ENCODE measurements at places on chromosomes 6 and 20.

- DNase-seq: no peak
These were observed 22.7 kb upstream of the NUP153 start for GRCh38 chr6:17729223-17730077.

- no peak for DNase-seq
These were observed 30.8 kb upstream of the COL19A1 start for GRCh38 chr6:69835414-69836179.

DNA sequence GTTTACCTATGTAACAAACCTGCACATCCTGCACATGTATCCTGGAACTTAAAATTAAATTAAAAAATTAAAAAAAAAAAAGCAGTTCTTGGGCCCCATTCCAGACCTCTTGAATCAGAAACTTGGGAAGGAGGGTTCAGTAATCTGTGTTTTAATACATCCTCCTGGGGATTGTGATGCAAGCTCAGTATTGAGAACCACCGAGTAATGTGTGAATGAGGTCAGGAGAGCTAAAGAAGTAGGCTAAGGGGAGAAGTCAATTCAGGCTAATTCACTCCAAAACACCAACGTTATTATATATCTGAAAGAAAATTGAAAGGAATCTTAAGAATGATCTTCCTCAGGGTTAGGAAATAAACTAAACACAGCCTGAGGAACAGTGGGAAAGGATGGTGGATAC is 120.4 kb downstream of the RNF144B start:
- DNase-seq: no peak

DNA sequence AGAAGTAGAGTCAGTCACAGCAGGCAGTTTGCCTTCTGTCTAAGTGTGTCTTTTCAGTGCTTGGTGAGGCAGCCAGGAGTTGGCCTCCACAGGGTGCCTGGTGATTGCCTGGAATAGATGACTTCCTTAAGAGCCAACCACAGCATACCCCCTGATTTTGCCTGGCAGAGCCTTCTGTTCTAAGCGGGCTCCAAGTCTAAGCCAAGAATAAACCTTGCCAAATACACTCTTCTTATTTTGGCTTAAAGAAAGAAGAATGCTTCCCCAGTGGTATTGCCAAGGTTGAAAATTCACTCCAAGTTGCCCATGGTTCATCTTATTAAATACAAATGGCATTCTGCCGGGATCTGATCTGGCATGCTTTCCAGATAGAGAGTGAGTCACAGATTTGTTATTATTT is 1424.8 kb upstream of the EYS start:
- DNase-seq: no peak

DNA sequence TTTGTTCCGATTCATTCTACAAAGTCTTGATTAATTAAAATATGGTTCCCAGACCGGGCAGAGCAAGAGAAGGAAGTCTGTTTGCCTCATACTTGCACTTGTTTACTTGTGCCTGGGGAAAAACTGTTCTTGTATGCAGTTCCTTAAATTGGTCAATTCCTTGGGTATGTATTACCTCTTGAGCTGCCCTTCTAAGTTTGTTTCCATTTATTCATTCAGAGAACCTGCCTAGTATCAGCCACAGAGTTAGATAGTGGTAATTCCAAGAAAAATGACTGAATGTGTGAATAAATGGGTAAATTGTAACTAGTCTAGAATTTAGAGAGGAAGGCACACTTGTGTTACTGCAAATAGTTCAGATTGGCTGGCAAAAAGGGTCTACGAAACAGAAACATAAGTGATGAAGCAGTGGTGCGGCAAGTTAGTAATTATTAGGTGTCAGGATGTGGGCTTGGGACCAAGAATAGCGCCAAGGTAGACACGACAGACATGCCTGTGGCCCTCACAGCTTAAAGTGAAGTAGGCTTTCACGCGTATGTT is 525 bp upstream of the MAK start:
- DNase-seq: no peak

DNA sequence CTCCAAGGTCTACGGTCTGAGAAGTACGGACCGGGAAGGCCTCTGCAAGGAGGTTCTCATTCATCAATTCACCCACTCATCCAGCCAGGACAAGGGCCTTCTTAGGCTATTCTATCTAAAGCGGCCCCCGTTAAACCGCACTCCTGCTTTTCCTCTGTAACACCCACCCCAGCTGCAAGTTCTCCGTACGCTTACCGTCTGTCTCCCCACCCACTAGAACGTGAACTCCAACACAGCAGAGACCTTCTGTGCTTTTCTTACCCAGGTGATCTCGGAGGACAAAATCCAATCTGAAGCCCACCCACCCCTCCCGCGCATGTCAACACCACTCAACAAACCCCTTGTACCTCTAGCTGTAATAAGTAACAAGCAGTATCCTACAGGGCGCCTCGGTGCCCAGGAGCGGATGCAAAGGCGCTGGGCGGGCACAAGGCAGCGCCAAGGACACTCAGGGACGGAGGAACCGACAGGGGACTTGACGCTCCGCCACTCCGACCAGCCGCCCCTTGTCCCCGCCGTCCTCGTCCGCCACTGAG is 351 bp downstream of the AURKA start:
- no peak for DNase-seq

DNA sequence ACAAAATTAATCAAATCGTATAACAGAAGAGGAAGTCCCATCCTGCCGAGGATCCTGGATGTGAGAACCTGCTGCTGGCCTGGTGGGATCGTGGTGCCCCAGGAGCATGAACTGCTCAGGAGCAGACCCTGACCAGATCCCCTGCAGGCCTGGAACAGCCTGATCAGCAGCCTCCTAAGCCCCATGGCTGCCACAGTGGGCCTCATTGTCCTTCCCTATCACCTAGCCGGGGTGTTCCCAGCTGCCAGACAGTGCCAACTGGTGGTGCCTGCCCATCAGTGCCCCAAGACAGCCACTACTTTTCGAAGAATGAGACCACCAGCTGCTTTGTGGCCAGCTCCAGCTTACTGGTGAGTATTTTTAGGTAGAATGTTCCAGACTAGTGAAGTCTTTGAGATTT is 19.6 kb upstream of the MAS1L start:
- no peak for DNase-seq

DNA sequence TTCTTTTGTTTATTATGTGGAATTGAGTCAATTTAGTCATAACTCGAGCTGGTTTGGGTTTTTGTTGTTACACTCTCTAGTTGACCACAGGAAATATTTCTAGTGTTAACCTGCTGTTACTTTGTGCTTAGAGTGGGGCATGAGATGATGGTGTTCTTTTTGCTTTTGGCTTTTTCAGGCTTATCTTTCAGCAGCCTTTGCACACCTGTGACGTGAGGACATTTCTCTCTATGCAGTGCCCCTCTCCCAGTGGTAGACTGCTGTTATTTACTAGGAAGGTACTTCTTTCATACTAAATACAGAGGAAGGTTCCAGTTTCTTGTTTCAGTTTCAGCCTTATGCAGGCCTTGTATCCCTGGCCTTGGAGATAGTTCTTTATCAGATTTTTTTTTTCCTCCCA is 766.8 kb upstream of the MAN1A1 start:
- DNase-seq: no peak

- DNase-seq: no peak
These were observed 87.1 kb upstream of the GJE1 start for GRCh38 chr6:142045380-142046278.
